ENCODE measurements at places on chromosomes 4 and X.

DNA sequence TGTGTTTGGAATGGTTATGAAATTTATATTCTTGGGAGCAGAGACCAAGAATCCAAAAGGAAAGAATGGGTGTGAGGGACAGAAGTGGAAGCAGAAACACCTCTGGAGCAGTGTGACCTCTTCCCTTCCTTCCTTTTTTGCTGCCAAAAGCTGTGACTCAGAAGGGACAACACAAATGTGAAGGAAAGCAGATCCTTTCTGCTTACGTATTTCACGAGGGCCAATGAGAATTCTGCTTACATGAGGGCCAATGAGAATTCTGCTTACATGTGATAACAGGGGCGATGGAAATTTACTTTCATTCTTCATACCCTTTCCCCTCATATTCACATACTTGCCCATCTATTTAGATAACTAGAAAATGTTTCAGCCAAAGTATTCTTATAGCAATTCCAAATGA, 404.6 kb downstream of the PRDM5 start:
- DNase-seq, result no peak

GRCh38 chr4:148114436-148114835, 327.8 kb downstream of the NR3C2 start:
- no peak for DNase-seq

GRCh38 chrX:77276742-77277141, 170.4 kb upstream of the FGF16 start:
- DNase-seq, result no peak

- no peak for DNase-seq
Measured at GRCh38 chr4:54556587-54556986, 101.2 kb upstream of the KIT start.

DNA sequence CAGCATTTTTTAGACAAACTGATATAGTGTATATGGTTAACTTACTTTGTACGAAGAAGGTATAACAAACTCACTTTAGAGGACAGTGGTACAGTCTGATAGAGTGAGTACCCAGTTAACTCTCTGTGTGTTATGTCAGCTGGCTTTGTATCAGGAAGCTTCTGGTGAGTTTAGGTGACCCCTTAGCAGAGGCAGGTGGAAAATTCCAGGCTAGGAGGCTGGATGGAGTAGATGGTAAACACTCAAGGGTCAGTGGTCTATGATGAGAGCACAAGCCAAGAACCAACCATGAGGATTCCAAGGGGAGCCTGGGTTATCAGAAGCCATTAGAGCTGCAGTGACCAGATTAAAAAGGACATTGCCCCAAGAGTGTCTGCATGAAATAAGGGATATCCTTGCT, 227.3 kb upstream of the CENPE start:
- no peak for DNase-seq

DNA sequence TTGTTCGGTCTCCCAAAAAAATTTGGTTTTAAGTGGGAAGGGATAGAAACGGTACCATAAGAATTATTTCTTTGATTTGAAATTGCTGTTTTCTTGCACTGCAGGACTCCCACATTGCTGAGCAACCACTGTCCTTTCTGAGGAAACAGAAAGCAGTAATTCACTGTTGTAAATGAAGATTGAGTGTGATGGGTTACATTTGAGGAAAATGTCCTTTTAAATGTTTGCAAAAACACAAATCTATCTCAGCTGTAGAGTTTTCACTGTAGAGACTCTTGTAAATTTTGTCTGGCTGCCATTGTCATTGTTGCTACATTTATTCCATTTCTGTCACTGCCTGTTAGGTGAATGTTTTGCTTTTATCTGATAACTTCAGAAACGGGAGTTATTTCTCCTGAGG, 105.2 kb downstream of the FRAS1 start:
- no peak for DNase-seq

GRCh38 chr4:163959932-163960331, 465.4 kb downstream of the TMA16 start:
- DNase-seq, result no peak

DNA sequence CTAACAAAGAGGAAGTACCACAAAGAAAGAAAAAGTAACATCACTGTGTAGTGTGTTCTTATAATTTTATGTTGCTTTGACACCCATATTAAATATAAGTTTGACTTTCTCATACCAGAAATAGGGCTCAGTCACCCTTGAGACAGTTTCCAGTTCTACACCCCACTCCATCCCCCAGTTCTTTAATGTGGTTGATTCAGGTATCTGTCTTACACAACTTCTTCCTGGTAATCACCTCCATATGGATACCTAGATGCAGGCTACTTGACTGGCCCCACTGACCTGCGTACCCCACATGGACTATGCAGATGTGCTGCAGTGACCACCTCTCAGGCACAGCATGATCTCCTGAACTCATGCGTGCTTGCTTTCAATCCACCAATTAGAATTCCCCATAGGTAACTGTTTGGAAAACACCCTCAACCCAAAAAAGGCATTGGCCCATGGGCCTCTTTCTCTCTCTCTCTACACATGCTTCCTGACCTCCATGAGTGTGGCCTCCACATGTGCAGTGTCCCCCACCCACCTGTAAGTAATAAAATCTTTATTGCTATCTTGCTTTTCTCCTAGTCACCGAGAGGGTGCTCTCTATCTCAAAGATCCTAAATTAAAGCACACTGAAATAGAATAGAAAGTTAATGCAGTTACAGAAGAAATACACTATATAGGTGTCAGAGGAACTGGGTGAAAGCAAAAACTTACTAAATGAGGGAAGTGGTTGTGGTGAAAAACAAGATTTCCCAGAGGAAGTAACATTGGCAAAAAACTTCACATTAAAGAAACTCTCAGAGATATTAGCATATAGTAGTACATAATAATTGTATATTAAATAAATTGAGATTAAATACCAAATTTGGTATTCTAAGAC, 98.4 kb downstream of the ZAR1 start:
- DNase-seq, result no peak

- DNase-seq, result no peak
Measured at GRCh38 chrX:4572691-4573090, 859.2 kb upstream of the PRKX start.

DNA sequence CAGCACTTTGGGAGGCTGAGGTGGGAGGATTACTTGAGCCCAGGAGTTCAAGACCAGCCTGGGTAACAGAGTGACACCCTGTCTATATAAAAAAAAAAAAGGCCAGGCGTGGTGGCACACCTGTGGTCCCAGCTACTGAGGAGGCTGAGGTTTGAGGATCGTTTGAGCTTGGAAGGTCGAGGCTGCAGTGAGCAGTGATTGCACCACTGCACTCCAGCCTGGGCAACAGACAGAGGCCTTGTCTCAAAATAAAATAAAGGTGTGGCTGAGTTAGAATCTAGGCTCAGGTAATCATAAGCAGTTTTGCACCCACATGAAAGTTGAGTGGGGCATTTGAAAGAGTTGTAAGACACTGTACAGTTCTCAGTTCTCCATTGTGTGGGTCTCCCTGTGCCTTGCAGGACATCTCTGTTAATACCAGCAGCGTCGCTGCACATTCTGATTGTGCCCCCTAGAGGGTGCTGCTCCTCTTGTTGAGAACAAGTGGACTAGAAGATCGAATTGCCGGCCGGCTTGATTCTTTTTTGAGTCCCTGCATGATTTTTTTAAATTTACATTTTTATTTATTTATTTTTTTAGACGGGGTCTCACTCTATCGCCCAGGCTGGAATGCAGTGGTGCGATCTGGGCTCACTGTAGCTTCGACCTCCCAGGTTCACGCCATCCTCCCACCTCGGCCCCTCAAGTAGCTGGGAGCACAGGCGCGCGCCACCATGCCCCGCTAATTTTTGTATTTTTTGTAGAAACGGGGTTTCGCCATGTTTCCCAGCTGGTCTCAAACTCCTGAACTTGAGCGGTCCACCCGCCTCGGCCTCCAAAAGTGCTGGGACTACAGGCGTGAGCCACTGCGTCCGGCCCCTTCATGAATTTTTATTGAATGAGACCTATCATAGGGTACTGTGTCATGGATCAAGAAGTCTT, 73.6 kb upstream of the RBMX start:
- DNase-seq, result peak; percentile 3

Data from activated gamma-delta T cell treated with anti-CD3 and anti-CD28 coated beads, Interleukin-2, amount 50 U/mL, for 16 hours (primary cell).